ENCODE measurements at places on chromosomes 12 and 14.

DNA sequence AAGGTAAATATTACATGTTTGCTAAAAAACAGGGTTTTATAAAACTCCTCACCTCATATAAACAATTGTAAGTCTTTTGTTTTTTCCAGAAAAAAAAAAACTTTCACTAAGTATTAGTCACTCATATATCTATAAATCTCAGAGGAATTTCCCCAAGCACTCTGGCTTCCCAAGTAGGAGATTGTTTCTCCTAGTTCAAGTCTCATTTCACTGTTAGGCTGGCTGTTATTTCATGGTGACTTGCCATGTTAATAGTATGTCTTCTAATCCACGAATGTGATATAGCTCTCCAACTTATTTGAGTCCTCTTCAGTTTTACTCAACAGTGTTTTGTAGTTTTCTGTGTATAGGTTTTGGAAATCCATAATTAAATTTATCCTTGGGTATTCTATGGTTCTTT lies 61.6 kb downstream of the CAPZA3 start:
- DNase-seq, result no peak

GRCh38 chr14:70889555-70889954 lies 17.7 kb upstream of the PCNX1 start:
- no peak for DNase-seq

- no peak for DNase-seq
Observed at GRCh38 chr12:105279460-105280056, 43.6 kb upstream of the APPL2 start.

- no peak for DNase-seq
Observed at GRCh38 chr14:56491299-56492285, 88.0 kb upstream of the TMEM260 start.

GRCh38 chr12:120668091-120668867 lies 18.7 kb upstream of the MLEC start:
- no peak for DNase-seq

GRCh38 chr14:35965400-35965799 lies 139.3 kb downstream of the BRMS1L start:
- no peak for DNase-seq

DNA sequence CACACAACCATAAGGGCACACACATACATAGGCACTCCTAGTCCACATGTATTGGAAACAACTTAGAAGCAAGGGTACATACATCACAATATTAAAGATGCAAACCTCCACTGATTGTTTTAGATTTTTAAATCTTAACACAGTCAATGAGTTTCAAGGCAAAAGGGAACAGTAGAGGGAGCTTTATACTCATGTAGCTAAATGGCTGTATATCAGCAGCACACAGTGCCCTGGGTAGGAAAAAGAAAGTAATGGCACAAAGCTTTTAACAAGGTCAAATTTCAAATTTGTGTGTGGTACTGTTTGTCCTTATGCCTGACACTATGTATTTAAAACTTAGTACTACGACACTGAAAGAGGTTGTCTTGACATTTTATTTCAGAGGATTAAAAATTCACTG lies 262.0 kb downstream of the MED13L start:
- no peak for DNase-seq

DNA sequence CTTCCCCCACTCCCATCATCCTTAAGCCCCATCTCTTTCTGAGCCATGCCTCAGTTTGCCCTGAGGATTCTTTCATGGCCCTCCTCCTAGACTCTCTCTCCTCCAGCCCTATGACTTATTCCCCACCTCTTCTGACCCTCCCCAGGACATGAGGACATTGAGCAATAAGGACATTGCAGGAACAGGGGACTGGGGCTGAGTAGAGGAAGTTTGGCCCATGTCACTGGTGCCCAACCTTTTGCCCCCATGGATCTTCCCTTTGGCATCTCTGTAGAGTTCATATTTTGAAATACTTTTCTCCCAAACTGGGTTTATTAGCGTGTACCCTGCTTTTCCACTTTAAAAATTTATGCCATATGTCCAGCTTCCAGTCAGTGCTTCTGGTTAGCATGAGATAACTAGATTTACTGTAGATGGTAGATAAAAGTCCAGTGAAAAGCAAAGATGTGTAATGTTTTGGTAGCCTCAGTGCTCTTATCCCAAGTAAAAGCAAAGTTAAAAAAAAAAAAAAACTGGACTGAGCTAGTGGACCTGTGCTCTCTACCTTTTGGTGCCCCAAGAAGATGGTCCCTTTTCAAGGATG lies 6.1 kb upstream of the LRP1-AS start:
- DNase-seq, result no peak

DNA sequence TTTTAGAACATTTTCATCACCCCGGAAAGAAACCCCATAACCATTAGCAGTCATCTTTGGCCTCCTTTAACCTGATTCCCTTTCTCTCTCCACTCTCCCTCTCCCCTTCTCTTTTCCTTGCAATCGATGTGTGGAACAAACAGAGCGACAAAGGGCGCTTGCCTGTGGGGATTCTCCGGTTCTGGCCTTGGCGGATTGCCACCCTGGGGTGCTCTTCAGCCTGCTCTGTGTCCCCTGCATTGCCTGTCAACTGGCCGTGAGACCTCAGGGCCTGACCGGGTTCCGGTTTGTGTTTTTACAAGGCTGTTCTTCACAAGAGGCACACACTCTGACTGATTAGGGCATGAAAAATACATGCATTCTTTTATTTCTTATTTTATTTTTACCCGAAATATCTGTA lies 27.8 kb downstream of the LRTM2 start:
- DNase-seq, result peak; percentile 49

DNA sequence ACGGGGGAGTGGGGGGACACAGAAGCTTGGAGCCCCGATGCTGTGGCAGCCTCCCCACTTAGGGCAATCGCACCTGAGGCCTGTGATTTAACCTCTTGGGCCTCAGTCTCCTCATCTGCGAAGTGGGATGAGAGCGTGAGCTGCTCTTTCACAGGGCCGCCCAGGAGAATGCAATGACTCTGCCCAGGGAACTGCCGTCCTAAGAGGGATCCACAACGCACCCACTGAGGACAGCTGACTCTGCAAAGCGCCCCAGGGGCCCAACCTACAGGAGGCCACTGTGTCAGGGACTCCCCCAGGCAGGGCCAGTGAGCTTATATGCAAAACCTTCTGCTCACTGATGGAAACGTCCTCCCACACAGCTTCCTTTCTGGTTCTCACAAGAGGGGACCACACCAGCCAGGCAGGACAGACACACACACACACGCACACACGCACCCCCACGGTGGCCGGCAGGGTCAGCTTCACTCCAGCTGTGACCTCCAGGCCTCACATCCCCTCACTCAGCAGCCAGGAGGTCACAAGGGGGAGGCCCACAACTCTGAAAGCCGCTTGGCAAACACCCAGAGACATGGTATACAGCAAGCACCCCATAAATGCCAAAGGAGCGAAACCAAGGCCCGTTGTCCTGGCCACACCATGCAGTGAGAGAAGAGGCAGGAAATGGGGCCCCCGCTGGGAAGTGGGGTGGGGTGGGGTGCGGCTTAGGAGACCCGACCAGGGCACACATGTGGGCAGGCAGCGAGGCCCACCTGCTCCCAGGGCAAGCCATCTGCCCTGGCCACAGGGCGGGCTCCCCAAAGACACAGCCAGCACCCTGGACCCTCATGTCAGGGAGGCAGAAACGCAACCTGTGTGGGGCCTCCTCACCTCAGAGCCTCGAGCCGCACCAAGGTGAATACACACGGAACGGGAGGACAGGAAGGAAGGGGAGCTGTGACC lies 73.3 kb downstream of the NCOR2 start:
- DNase-seq, result no peak

GRCh38 chr12:110921262-110921661 lies 883 bp upstream of the MYL2 start:
- DNase-seq, result no peak

GRCh38 chr12:51972849-51973273 lies 21.4 kb downstream of the ACVR1B start:
- no peak for DNase-seq

DNA sequence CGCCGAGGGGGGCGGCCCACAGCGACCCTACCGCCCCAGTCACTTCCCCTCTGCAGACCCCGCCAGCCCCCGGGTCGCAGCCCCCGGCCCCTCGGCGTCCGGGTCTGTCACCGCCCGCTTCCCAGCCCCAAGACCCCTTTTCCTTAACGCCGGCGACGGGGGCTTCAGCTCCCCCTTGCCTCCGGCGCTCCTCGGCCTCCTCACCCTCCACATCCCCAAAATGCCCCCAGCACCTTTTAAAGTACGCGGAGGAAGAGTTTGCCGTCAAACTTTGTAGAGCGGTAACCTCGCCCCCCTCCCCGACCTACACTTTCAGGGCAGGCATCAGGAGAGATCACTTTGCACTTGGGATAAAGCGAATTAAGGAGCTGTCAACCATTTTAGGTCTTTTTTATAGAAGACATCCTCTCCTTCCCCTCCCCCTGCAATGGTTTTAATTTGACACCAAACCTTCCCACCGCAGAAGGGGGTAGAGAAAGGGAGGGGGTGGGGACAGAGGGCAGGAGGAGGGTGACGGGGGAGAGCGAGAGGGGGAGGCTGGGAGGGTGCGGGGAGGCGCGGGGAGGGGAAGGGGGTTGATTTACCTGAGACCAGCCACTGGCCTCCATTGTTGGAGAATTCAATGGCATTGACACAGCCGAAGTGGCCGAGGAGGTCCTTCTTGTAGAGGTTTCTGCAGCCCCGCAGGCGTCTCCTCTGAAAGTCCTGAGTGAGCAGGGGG lies 578 bp downstream of the DCAF5 start:
- no peak for DNase-seq

DNA sequence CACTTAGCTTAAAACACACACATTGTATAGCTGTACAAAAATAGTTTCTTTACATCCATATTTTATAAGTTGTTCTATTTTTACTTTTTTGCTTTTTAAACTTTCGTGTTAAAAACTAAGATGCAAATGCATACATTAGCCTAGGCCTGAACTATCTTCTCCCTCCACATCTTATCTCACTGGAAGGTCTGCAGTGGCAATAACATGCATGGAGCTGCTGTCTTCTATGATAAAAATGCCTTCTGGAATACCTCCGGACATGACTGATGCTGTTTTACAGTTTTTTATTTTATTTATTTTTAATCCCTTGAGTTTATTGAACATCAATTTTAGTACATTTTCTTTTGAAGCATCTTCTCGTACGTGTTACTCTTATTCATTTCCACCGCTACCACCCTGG lies 112.3 kb upstream of the TSPAN8 start:
- no peak for DNase-seq

GRCh38 chr14:24238123-24238522 lies 4.3 kb downstream of the TINF2 start:
- peak; percentile 55 for DNase-seq

- no peak for DNase-seq
Observed at GRCh38 chr14:76812093-76812421, 625 bp downstream of the ANGEL1 start.

- no peak for DNase-seq
Observed at GRCh38 chr14:33315721-33316120, 377.0 kb downstream of the NPAS3 start.

DNA sequence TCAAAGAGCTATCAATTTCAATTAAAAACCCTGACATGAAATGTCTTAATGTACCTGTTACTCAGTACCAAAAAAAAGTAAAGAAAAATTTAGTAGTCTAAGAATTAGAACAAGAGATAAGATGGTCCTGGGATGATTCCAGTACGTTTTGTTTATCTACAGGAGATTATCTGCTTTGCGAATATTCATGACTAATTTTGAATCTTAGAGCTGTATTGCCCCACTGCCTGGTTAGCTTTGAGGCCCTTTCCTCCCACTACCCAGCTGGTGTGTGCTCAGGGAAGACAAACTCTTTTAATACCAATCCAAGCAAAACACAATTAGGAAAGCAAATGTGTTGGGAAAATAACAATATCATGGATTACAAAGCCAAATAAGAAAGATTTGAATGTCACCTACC lies 263.5 kb downstream of the FOXG1 start:
- DNase-seq, result no peak

DNA sequence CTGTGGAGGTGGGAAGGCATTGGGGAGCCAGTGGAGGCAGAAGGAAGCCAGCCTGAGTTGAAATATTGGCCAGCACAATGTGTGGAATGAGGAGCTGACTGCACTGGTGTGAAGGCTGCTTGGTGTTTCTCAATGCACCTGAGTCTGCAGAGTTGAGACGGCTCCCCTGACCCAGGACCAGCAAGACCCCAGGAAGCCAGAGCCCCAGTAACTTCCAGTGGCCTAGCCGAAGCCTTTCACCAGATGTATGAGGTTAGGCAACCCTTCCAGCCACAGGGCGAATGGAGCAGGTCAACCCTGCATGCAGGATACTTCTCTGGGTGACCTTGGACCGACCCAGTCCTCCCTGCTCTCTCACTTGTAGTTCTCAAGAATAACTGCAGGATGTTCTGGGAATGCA lies 12.9 kb upstream of the KRT73 start:
- no peak for DNase-seq

GRCh38 chr14:75448209-75448608 lies 20.4 kb downstream of the JDP2 start:
- DNase-seq, result no peak

All from mesenteric fat pad (tissue), 1 donor.